ENCODE measurements at places on chromosomes 2 and 18.
A peak's percentile ranks its signal among the peaks of the same experiment; 100 is the strongest.

DNA sequence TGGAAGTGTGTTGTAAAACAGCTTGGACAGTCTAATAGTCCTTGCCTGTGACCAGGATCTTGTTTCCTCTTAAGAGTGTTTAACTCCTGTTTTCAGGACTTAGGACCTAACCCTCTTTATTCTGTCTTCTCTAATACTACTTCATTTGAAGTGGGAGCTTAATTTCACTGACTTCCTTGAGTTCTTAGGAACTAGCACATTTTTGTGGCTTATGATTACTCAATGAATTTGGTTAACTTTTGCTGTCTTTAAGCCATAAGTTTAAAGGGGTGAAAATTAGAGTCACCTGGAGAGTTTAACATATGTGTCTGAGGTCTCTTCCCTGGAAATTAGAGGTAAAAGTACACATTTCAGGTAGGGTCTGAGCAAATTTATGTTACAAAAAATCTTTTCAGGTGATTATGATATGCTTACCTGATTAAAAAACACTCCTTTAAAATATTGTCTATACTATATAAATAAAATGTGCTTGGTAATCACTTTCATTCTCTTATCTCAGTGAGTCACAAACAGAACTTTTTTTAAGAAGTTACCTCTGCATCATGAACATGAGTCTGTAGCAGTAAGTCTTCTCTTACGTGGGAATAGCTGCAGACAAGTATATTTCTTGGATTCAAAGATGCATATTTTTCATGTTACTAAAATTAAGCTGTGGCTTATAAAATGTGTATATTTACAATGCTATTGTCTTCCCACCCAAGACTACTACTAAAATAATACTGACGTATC, 52.7 kb downstream of the ATP9B start:
- no peak for DNase-seq

DNA sequence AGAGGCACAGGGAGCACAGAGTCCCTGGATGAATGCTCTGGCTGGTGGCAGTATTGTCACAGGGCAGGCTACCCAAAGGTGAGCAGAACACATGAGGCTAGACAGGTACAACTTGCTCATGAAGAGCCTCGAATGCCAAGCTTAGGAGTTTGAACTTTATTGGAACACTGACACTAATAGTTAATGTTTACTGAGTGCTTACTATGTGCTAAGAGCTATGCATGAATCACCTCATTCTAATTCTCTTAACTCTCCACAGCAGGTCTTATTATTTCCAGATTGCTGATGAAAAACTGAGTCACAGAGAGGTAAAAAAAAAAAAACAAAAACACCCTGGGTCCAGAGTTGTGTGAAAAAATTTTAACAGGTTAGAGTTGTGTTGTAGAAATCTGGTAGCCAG, 6.1 kb upstream of the EMX1 start:
- no peak for DNase-seq

DNA sequence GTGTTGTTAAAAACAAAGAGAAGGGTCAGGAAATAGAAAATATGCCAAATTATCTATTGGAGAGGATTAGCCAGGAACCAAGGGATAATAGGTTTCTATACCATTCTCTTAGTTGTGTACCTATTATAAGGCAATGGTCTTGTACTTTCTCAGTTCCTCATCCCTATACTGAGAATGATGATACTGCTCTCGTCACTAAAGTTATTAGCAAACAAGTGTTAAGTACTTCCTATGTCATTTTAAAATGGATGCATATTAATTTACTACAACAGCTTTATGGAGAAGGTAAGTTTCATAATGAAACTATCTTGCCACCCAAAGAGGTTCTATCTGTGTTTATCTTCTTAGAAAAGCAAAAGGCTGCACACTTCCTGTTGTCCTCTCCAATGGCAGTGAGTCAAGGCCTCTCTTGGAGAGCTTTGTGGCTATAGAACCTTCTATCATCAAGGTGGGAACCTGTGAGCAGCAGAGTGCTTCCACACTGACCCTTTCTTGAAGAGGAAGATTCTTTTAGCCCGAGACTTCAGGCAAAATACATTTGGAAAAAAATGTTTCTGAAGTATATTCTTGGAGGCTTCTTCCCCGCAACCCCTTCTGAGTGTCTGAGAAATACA, 460.7 kb upstream of the FANCL start:
- DNase-seq: no peak

DNA sequence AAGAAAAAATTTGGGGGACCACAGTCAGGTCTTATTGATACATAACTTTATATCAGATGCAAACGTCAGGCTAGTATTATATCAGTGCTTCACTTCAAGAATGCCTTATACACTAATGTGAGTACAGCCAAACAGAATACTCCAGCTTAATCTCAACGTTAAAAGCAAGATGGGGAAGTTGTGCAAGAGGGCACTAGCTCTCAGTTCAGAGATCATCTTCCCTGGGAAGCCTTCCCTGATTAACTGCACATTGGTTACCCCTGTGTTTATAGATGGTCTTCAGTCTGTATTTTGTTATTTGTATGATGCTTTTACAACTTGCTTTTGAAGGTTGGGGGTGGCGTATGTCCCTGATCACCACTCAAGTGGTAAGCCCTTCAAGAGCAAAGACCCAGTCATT, 11.4 kb downstream of the EPAS1 start:
- DNase-seq: no peak

- no peak for DNase-seq
Observed at GRCh38 chr2:73839653-73840411, 11.1 kb downstream of the STAMBP start.

DNA sequence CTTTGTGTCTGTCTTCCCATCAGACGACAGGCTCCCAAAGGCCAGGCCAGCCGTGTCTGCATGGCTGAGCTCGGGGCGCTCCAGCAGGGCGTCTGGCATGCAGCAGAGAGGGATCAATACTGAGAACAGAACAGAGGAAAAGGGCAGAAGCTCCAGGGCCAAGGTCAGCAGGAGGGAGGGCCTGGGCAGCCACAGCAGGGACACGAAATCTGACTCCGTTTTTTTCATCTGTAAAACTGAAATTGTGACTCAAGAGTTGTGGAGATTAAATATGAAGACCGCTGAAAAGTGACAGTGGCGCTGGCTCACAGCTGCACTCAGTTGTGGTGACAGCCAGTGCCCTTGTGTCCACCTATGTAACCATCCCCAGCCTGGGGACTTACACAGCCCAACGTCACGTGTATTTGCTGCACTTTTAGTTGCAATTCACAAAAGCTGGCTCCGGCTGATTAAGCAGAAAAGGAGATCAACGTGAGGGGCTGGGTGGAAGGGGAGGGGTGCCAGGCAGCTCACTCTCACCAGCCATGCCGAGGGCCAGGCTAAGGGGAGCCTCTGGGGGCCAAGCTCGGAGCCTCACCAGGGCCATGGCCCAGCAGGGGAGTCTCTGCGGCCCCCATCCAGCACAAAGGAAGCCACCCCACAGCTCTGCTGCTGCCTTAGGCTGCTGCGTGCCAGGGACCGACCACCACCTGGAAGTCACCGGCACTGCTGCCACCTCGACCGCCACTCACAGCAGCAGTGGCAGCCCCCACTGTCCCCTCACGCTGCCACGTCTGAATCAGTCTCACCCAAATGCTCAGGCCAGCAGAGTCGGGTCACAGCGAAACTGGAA, 74.7 kb downstream of the EIPR1 start:
- no peak for DNase-seq

GRCh38 chr2:225112362-225113126, 70.3 kb upstream of the DOCK10 start:
- no peak for DNase-seq

DNA sequence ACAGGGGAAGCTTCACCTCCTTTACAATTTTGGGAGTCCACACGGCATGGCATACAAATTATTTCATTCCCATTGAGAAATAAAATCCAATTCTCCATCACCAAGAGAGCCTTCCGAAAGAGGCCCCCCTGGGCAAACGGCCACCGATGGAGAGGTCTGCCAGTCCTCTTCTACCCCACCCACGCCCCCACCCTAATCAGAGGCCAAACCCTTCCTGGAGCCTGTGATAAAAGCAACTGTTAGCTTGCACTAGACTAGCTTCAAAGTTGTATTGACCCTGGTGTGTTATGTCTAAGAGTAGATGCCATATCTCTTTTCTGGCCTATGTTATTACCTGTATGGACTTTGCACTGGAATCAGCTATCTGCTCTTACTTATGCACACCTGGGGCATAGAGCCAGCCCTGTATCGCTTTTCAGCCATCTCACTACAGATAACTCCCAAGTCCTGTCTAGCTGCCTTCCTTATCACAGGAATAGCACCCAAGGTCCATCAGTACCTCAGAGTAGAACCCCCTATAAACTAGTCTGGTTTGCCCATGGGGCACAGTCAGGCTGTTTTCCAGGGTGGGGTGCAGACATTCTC, 58.3 kb downstream of the BCL11A start:
- no peak for DNase-seq

GRCh38 chr2:230788554-230789175, 76.0 kb downstream of the CAB39 start:
- DNase-seq: no peak

- DNase-seq: peak; percentile 65
Observed at GRCh38 chr2:160406591-160407392, 86.8 kb downstream of the RBMS1 start.

DNA sequence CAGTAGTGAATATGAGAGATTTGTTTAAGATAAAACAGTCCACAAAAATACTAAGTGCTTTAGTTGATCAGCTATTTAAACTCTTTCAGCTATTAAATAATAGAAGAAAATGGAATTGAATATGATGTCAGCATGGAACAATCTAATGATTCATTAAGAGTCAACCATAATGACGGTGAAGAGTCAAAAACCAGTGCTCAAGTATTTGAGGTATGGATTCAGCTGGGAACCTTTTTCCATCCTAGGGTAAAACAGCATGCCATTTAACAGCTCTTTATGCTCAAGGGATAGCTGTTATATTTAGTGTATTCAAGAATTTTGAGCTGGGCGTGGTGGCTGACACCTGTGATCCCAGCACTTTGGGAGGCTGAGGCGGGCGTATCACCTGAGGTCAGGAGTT, 29.7 kb downstream of the CARF start:
- no peak for DNase-seq

- no peak for DNase-seq
Observed at GRCh38 chr2:164560181-164560792, 61.0 kb downstream of the GRB14 start.

GRCh38 chr2:213148572-213149261, 2.7 kb downstream of the IKZF2 start:
- no peak for DNase-seq

DNA sequence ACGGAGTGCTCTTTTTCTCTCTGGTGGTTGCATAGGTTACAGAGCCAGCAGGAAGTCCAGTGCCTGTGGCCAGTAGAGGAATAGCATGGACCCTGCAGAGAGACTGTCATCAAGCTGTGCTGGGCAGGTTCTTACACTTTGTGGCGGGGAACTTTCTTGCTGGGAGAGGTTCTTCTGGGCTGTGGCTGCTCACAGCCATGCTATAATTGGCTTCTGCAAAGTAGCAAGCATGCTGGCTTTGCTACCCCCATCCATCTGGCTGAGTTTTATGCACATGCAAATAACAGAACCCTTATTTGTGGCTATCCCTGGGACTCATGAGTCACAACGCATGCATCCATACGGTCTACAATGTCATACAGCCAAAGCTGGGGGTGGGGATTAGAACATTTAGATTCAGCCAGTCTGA, 68.9 kb downstream of the PLCL1 start:
- no peak for DNase-seq

DNA sequence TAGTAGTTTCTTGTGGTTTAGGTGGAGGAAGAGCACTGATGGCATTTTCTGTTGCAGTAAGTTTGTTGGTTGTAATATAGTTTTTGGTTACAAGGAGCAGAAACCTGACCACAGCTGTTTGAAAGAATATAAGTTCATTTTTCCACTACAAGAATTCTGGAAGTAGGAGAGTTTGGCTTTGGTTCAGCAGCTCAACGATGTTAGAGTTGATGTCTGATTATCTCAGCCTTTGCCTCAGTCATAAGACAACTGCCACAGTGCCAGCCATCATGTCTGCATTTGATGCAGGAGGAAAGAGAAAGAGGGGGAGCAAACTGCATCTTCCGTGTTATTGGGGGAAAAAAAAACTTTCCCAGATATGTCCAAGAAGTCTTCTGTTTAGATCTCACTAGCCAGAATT, 119.1 kb downstream of the LYPD1 start:
- no peak for DNase-seq

DNA sequence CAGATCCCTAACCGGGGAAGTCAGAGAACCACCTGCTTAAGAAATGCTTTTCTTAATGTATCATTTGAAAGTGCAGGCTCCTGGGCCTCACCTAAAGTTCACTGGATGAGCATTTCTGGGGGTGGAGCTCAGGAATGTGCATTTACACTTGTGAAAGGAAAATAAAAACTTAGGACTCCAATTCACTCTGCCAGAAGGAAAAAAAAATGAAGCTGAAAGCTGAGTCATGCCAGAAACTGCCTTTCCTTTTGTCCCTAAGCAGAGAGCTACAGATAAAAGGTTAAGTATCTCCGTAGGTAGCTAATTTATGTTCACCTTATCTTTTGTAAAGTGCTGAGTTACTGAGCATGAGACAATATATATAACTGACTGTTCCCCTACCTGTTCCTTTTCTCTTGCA, 229.5 kb upstream of the MEX3C start:
- no peak for DNase-seq

GRCh38 chr2:166042768-166043390, 84.9 kb downstream of the SCN1A start:
- DNase-seq: no peak

DNA sequence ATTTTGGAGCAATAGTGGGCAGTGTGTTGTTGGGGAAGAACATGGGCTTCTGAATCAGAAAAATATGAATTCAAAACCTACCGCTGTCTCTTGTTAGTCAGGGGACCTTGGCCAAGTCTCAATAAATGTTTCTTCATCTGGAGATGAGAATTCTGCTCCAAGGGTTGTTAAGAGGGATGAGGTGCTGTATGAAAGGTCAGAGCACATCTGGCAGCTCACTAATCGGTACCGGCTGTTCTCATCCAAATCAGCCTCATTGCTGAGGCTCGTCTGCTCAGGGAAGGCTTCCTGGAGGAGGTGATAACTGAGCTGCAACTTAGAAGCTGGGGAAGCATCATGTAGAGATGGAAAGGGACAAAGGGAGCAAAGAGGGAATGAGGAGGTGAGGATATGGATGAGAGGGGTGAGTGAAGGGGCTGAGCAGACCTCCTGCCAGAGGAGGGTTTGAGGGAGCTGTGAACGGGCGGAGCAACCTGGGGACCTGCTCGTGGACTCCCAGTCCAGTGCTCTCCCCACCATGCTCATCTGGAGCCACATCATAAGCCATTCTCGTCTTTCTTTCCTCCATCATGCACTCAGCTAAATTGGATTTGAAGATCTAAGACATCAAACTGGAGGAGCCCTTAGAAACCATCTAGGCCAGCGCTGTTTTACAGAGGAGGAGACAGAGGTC, 47.4 kb downstream of the GREB1 start:
- no peak for DNase-seq

GRCh38 chr2:190382851-190383250, 25.3 kb upstream of the MFSD6 start:
- no peak for DNase-seq

DNA sequence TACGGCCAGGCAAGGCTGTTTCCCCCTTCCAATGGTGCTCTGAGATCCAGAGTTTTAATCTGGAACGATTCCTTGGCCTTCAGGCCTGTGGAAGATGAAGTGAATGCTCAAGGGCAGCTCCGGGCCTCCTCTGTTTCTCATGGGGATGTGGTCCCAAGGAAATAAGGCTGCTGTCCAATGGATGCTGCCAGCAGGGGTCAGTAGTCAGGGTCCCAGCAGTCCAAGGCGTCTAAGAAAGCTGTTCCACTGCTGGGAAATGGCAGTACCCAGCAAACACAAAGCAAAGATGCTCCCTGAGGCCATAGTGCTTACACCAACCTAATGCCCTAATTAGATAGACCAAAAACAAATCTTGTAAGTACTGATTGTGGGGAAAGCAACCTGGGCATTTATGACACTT, 12.5 kb downstream of the NMS start:
- DNase-seq: no peak
